ENCODE measurements at places on chromosomes 2 and 18. TPM values are rescaled to one million over a fixed set of nuclear protein-coding genes. Genes with fewer than 3 reads are reported as not detected.

Gene EPG5
- total RNA-seq, result 21.7 TPM

Gene CENPO
- total RNA-seq, result 36.3 TPM

Gene MAP2
- total RNA-seq, result 4.9 TPM

Gene IKZF2
- 5.9 TPM for total RNA-seq

Gene RNF152
- total RNA-seq, result 1.9 TPM

Gene NEB
- total RNA-seq, result 0.17 TPM

Gene VWC2L
- total RNA-seq, result not detected

Gene NRP2
- 22.7 TPM for total RNA-seq

Gene GREB1
- total RNA-seq, result 0.17 TPM

Gene MEP1B
- not detected for total RNA-seq

Gene SOWAHC
- total RNA-seq, result 5.0 TPM

Gene RAB6C
- total RNA-seq, result not detected

Gene PJVK
- total RNA-seq, result 0.84 TPM

Gene DYSF
- under 0.01 TPM for total RNA-seq

Gene GPR45
- not detected for total RNA-seq

Gene ALPP
- not detected for total RNA-seq

Gene TEX44
- not detected for total RNA-seq

Gene TDRD15
- not detected for total RNA-seq

Gene APCDD1
- total RNA-seq, result 2.2 TPM

Gene GREB1L
- total RNA-seq, result 0.30 TPM

Gene CHRND
- total RNA-seq, result not detected

Gene KLHL41
- total RNA-seq, result 0.34 TPM

Gene CHST9
- not detected for total RNA-seq

Gene UGT1A10
- total RNA-seq, result not detected

Gene SNTG2
- total RNA-seq, result not detected

All from bronchus fibroblast of lung (primary cell).